ENCODE measurements at places on chromosomes 6 and 20. TPM values are rescaled to one million over a fixed set of nuclear protein-coding genes. Genes with fewer than 3 reads are reported as not detected.

The ZKSCAN8 gene
- total RNA-seq, result 19.2 TPM

DNA sequence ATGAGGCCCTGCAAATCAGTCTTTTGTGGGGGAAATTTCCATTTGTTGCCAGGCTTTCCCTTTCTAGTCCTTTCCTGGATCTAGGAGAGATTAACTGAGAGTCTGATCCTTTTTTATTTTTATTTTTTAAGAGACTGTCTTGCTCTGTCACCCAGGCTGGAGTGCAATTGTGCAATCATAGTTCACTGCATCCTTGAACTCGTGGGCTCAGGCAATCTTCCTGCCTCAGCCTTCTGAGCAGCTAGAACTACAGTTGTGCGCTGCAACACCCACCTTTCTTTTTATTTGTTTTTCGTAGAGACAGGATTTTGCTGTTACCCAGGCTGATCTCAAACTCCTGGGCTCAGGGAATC lies 22.9 kb downstream of the OR2B2 start:
- DNase-seq, result no peak
- H3K4me3 ChIP-seq, result no peak overlapping the region
- H3K36me3 ChIP-seq, result no peaks in the 10 kb centered on the region
- no peaks in the 10 kb centered on the region for H3K27me3 ChIP-seq

DNA sequence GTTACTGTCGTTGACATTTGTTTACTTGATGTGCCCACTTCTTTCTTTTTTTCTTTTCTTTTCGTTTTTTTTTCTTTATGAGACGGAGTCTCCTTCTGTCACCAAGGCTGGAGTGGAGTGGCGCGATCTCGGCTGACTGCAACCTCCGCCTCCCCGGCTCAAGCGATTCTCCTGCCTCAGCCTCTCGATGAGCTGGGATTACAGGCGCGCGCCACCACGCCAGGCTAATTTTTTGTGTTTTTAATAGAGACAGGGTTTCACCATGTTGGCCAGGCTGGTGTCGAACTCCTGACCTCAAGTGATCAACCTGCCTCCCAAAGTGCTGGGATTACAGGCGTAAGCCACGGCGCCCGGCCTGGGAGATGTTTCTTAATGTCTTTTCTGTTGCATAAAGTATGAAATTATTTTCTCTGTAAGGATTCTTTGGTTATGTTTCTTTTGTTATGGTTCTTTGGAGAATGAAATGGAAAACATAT lies 33.3 kb upstream of the PRSS16 start:
- no peaks in the 10 kb centered on the region for H3K36me3 ChIP-seq
- no peak overlapping the region for H3K4me3 ChIP-seq
- peaks cover 40% of the 10 kb centered on the region for H3K27me3 ChIP-seq

DNA sequence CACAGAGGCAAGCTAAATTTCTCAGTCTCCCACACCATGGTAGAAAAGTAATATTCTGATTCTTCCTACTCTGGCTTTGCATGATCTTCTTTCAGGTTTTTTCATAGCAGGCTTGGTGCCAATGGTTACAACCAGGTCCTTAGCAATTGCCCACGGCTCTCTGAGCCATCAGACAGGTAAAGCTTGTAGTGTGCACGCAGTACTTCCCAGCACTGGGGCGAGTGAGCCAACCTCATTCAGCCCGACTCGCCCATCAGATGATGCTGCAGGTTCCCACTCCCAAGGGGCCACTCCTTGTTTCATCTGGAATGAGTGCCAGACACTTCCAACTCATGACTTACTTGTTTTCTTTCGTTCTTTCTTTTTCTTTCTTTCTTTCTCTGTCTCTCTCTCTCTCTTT lies 78.3 kb downstream of the PERP start:
- no peaks in the 10 kb centered on the region for H3K36me3 ChIP-seq
- no peak overlapping the region for H3K4me3 ChIP-seq
- no peak for DNase-seq
- H3K27me3 ChIP-seq, result no peaks in the 10 kb centered on the region
